ENCODE measurements at places on chromosomes 5 and 9.

- no peak for DNase-seq
Measured at GRCh38 chr5:158470764-158471534, 612.0 kb upstream of the CLINT1 start.

DNA sequence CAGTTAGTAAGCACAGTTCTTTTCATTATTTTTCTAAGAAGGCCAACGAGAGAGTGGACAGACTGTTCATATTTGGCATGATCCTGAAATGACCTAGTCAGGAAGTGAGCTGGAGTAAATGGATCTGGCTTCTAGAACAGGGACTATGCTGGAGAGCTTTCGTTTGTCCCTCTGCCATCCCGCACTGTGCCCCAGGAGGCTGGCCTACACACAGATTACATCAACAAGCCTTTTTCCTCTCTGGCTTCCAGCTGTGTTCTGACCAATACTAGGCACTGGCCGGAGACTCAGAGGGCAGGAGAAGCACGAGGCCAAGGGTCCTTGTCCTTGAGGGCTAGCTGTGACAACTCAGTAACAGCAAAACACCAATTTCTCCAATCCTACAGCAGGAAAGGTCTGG is 127.8 kb downstream of the MED27 start:
- DNase-seq, result no peak

DNA sequence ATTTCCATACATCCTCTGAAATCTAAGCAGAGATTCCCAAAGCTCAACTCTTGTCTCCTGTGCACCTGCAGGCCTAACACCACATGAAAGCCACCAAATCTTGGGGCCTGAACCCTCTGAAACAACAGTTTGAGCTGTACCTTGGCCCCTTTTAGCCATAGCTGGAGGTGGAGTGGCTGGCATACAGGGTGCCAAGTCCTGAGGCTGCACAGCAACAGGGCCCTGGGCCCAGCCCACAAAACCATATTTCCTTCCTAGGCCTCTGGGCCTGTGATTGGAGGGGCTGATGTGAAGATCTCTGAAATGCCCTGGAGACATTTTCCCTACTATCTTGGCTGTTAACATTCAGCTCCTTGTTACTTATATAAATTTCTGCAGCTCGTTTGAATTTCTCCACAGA is 26.5 kb downstream of the DOCK2 start:
- no peak for DNase-seq

GRCh38 chr5:150665044-150665443 is 4.0 kb downstream of the MYOZ3 start:
- no peak for DNase-seq

GRCh38 chr5:96316017-96316416 is 117.0 kb downstream of the PCSK1 start:
- no peak for DNase-seq

DNA sequence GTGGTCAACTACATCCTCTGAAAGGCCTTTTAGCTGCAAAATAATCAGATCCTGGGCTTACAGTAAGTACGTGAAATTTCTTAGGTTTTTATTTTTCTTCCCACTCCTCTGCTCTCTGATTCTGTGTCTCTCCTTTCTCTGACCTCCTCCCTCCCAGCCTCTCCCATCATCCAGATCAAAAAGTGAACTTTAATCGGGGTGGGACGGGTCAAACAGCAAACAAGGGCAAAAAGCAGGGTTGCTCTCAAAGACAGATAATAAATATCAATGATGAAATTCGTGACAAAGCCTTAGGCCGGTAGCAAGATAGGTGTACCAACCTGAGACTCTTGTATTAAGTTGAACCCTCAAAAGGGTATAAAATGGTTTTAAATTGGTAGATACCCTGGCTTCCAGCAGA is 76.1 kb downstream of the RANBP17 start:
- no peak for DNase-seq

- no peak for DNase-seq
Measured at GRCh38 chr5:170173227-170173626, 59.6 kb upstream of the C5orf58 start.

DNA sequence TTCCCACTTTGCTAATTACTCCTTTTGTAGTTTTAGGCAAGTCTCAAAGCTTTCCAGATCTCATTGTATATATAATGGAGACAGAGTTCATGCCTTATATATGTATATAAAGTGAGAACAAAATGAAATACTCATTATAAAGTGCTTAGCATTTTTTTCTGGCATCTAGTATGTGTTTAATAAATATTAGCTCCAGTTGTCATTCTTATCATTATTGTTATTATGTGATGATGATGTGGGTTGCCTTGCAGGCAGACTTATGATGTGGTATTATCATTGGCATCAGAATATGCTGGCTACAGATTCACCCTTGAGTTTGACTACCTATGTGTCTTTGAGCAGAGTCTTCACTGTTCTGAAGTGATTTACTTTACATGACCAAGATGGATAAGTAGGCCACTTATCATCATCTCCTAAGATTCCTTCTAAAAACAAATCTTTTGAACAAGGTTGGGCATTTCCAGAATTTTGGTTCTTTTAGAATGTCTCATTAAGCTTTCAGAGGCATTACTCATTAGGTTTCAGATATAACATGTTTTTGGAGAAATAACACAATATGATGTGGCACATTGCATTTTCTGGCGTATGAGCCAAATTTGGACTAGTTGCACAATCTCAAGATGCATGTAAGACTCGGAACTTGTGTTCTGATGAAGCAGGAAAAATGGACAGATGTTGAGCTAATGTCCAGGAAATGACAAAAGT is 145.6 kb upstream of the TNC start:
- no peak for DNase-seq

- DNase-seq, result no peak
Measured at GRCh38 chr5:88109818-88110217, 158.8 kb downstream of the TMEM161B start.

GRCh38 chr5:88745093-88745696 is 137.8 kb downstream of the MEF2C start:
- no peak for DNase-seq

- DNase-seq, result no peak
Measured at GRCh38 chr5:43140286-43140685, 19.6 kb downstream of the ZNF131 start.

- no peak for DNase-seq
Measured at GRCh38 chr5:102414448-102414847, 84.4 kb downstream of the SLCO6A1 start.

DNA sequence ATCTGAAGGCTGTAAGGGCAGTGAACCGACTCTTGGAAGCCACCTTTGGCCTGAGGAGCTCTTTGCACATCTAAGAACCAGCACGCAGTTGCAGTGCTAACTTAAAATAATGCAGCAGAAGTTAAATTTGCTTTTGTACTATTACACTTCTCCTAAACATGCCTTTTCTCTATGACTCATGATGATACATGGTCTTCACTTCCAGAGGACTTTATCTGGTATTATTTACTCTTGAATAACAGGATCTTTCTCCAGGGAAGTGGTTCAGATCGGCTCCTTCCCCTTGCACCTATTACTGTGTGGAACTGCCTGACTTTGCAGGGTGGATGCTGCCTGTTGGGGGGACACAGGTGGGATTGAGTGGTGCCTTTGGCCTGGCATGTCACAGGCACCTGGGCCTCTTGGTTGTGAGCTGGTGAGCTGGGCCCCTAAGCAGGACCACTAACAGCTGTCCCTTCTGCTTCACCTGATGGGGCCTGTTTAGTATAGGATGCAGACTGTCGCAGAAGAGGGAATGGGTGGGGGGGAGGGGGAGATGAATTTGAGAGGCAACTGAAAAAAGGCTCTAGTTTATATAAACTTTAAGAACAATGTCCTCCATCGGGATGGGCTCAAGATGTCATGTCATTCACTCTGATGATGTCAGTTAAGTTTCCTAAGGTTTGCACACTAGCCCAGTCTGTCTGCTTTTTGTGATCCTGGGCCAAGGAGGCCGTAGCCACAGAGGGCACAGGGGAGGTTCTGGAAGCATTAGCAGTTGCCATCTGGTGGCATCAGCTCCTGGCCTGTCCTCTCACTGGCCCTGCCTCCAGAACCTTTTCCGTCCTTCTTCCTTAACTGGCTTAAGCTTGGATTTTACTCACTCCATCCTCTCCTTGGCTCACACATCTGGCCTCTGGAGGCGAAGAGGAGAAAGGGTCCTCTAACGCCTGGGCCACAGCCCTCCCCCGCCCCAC is 33.9 kb upstream of the GABBR2 start:
- DNase-seq, result no peak

- peak; percentile 29 for DNase-seq
Measured at GRCh38 chr5:36300927-36301540, 668 bp downstream of the RANBP3L start.

DNA sequence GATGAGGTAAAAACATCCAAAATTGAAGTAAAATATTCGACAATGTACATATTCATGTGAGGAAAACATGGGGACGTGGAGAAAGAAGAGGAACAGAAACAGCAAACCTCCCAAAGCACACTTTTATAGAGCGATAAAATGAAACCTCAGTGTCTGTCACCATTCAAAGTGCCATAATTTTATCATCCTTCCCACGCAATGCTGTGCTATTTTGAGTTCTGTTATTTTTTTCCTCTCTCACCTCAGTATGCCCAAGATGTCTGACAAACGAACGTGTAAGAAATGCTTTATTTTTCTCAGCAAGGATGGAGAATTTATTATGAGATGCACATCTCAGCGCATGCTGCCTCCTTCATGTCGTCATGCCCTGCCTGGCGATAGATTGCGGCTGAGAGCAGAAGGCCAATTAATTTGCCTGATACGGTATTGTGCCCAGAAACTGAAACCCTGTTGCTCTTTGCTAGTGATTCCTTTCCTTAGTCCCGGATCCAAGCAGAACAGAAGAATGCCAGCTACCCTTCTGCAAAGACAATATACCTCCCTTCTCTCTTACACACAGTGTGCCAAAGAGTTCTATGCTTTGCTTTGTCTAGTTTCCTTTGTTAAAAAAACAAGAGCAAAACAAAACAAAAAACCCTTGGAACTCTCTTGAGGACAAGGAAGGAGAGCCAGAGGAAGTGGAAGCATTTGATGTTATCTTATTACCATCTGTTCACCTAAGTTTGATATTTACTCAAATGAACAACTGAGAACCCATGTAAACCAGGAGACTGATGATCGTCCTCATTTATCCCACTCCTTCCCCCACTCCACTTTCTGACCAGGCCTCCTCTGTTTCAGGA is 192.4 kb downstream of the SEMA6A start:
- DNase-seq, result no peak
